ENCODE measurements at places on chromosomes 3 and 15. TPM values are rescaled to one million over a fixed set of nuclear protein-coding genes. Genes with fewer than 3 reads are reported as not detected.

The ITPKA gene
- total RNA-seq, result 0.29 TPM

The GCSAM gene
- total RNA-seq, result 0.49 TPM

The TIMP4 gene
- total RNA-seq, result 16.5 TPM

The SST gene
- total RNA-seq, result 3.6 TPM

The SLC28A1 gene
- total RNA-seq, result not detected

The MEGF11 gene
- total RNA-seq, result not detected

The CADPS gene
- 1.1 TPM for total RNA-seq

The STARD5 gene
- 17.5 TPM for total RNA-seq

The EIF2A gene
- total RNA-seq, result 107 TPM

The PRR20G gene
- total RNA-seq, result not detected

The SSUH2 gene
- total RNA-seq, result 0.55 TPM

The PLA2G4F gene
- 47.8 TPM for total RNA-seq

The IGDCC3 gene
- total RNA-seq, result 1.6 TPM

The TBL1XR1 gene
- 181 TPM for total RNA-seq

The DCP1A gene
- 31.7 TPM for total RNA-seq

The PRKCD gene
- total RNA-seq, result 82.2 TPM

The GLDN gene
- 5.1 TPM for total RNA-seq

The GMPPB gene
- total RNA-seq, result 47.2 TPM

The EHHADH gene
- total RNA-seq, result 22.7 TPM

The RETNLB gene
- total RNA-seq, result not detected

The IQCH gene
- total RNA-seq, result 14.4 TPM

The PTX3 gene
- total RNA-seq, result 2.1 TPM

The CELSR3 gene
- total RNA-seq, result 1.5 TPM

The FRMD5 gene
- 0.60 TPM for total RNA-seq

The ANKUB1 gene
- total RNA-seq, result not detected

The HYAL1 gene
- total RNA-seq, result 9.8 TPM

The ATG3 gene
- 49.5 TPM for total RNA-seq
